Skeletal muscle tissue (tissue), 5 donors: ENCODE measurements at places on chromosomes 7 and 10. TPM values are rescaled to one million over a fixed set of nuclear protein-coding genes. Genes with fewer than 3 reads are reported as not detected.

The UFSP1 gene
- total RNA-seq, result 5.7 TPM

The CALML3 gene
- not detected for total RNA-seq

The TBC1D12 gene
- 17.7 TPM for total RNA-seq

The TLX1 gene
- total RNA-seq, result not detected

The C10orf120 gene
- not detected for total RNA-seq
